ENCODE measurements at places on chromosomes 11 and 22.

DNA sequence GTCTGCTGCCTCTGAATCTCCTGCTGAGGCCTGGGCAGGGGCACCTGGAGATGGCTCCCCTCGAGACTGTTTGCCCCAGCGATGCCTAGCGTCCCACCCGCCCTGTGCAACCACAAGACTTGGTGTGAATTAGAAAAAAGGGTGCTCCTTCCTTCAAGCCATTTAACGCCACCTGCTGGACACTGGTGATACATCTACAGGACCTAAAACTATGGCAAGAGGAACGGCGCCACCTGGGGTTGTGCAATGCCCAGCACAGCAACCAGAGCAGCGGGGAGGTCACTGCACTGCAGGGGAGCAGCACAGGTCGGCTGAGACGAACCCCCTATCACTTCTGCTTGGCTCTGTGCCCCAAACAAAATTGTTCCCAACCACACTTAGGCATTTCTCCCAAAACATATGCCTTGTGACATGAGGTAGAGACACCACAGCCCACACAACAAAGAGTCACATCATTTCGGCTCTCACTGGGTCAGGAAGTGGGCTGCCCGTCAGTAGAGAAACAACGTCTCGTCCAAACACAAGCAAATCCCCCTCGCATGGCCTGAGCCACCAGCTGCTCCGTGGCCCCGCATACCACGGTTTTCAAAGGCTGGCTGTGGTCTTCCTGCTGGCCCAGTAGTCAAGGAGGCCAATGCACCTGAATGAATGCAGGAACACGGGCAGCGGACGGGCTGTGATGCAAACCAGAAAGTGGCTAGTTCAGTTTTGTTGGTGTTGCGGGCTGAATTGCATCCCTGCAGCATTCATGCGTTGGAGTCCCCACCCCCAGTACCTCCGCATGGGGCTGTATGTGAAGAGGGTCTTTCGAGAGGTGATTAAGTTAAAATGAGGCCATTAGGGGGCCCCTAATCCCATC is 171.9 kb downstream of the SHANK2 start:
- peak; percentile 58 for DNase-seq

- DNase-seq = no peak
Observed at GRCh38 chr11:71204294-71204693, 48.1 kb downstream of the SHANK2 start.

GRCh38 chr11:69004411-69005182 is 8.4 kb downstream of the MRGPRF start:
- DNase-seq = no peak

DNA sequence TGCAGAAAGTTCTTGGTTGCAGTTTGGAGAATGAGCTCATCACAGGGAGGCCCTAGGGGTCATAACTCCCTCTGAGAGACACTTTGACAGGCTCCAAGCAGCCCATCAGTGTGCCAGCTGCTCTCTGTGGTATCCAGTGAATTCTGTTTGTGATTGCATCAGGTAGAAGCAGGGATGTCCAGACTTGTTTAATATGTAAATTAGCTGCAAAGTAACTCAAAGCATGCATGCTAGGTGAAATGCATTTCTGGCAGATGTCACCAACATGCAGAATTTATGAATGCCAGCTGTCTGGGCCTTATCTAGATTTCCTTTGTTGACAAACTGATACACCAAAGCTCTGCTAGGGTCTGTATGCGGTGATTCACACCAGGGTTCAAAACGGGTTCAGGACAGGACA is 123.6 kb upstream of the MTNR1B start:
- DNase-seq = no peak
